Stimulated activated naive B cell treated with anti-CD40 and anti-IgM and Interleukin-4, amounts not matched to agents 10 μg/mL and 1 μg/mL and 100 μg/mL, for 72 hours (primary cell): ENCODE measurements at places on chromosomes 16 and 17.

GRCh38 chr16:83863682-83864081, 35.2 kb upstream of the MLYCD start:
- no peaks in the 10 kb centered on the region for H3K4me1 ChIP-seq
- no peak overlapping the region for H3K27ac ChIP-seq
- H3K36me3 ChIP-seq, result no peaks in the 10 kb centered on the region

- H3K36me3 ChIP-seq, result no peaks in the 10 kb centered on the region
- peak; percentile 85 for DNase-seq
- no peaks in the 10 kb centered on the region for H3K27me3 ChIP-seq
Observed at GRCh38 chr16:11232852-11233726, 22.9 kb downstream of the SOCS1 start.

DNA sequence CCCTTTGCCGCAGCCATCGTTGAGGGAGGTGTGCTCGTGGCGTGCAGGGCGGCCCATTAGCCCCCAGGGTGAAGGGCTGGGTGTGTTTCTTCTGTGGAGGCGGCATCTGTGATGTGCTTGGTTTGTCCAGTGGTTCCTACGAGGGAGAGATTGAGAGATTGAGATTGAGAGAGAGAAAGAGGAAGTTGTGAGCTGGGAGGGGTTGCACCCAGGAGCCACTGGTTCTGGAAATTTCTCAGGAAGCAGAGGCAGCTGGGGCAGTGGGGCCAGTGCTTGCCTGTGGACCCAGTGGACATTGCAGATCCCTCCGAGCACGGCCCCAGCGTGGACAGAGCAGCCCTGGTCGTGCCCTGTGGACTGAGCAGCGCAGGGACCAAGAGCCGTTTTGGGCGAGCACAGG, 72.0 kb upstream of the ZNF750 start:
- peak overlapping the region; percentile 63 for H3K4me3 ChIP-seq
- H3K27me3 ChIP-seq, result no peaks in the 10 kb centered on the region
- peaks cover 54% of the 10 kb centered on the region for H3K36me3 ChIP-seq
- no peak for DNase-seq

GRCh38 chr17:41308251-41308917, 725 bp downstream of the KRTAP16-1 start:
- H3K27ac ChIP-seq, result peak overlapping the region; percentile 89
- peaks cover 45% of the 10 kb centered on the region for H3K4me1 ChIP-seq
- peak; percentile 55 for DNase-seq
